ENCODE measurements at places on chromosomes 1 and 21.

GRCh38 chr1:19735440-19736127 lies 64.1 kb downstream of the TMCO4 start:
- peak; percentile 48 for DNase-seq

DNA sequence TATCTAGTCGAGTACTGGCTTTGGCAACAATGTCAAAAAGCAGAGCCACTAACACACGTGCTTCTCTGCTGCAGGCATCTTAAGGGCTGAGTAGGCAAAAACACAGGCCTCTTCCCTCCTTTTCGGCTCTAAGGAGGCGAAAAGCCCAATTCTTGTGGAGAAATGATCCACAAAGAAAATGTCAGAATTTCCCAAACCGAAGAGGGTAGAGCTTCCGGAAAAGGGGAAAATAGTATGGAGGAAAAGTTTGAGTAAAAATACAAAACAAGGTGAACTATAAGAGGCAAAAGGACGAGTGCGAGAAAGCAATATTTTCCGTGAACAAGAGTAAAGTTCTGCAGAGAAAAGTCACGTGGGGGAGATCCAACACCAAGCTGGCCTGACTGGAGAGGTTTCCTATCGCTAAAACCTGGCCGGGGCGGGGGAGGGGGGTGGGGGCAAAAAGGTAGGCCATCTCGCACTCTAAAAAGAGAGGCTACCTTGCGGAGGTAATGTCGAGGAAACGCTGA lies 551 bp downstream of the ZRANB2 start:
- DNase-seq = no peak

DNA sequence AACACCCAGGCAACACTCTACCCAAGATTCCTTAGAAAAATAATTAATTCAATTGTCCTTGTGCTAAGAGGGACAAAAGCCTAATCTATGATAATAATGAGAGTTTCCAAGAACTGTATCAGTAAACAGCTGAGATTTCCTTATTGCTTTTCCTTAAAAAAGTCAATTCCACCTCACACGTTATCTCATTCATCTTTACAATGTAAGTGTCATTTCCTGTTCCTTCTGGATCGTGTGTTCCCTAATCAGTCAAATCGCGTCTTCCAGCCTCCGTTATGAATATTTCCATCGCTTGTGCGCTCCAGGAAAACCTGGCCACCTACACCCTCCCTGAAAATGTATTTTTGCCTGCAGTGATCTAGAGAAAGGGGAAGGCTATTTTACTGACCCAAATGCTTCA lies 23.9 kb upstream of the CLDN17 start:
- no peak for DNase-seq

DNA sequence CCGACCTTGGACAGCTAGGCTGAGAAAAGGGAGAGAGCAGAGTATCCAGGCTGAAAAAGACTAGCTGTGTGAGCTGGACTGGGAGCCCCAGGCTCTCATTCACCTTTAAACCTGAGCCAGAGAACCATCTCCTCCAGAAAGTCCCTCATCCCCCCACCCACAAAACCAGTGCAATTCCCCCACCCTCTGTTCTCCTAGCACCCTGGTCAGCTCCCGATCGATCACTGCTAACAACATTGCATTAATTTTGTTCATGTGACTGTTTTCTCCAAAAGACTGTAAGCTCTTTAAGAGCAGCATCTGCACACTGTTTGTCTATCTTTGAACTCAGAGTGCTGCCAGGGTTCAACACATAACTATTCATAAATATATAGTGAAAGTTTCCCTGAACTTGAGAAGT lies 67.1 kb upstream of the NFASC start:
- DNase-seq = no peak

DNA sequence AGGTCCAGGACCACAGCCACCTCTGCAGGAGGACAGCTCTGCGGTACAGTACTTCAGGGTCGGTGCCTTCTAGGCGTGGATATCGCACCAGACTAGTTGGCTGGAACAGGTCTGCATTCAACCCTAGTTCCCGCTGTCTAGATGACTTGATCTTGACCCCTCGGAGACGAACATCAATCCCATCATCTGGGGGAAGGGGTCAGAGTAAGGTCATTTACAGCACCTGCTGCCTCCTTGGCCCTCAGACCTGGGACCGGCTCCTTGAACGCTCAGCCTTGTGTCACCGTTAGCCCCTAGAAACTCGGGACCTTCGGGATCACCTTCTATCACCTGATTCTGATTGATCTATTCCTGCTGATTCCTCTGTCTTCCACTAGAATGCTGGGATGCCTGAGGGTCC lies 2.6 kb downstream of the HECTD3 start:
- no peak for DNase-seq

- DNase-seq = no peak
Observed at GRCh38 chr1:41533731-41534080, 49.2 kb upstream of the EDN2 start.

DNA sequence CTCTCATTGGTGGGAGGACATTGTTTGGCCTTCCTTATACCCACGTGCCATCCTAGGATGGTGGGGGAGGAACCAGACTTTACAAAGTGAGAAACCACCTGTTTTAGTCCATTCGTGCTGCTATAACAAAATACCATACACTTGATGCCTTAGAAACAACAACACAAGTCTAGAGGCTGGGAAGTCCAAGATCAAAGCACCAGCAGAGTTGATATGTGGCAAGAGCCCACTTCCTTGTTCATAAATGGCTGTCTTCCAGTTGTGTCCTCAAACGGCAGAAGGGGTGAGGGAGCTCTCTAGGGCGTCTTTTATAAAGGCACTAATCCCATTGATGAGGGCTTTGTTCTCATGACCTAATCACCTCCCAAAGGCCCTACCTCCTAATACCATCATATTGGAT lies 31.1 kb downstream of the CAPN8 start:
- no peak for DNase-seq

DNA sequence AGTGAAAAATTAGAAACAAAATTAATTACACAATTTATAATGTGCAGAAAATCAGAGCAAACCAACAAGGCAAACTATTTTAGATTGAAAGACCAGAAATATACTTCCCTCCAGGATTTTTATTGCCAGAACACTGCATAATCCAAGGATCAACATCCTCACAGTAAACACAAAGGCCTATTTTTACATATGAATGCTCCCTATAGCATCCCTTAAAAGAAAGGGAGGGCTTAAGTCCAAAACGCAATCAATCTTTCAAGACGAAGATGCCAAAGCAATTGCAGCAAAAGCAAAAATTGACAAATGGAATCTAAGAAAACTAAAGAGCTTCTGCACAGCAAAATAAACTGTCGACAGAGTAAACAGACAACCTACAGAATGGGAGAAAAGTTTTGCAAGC lies 18.6 kb upstream of the CHIA start:
- no peak for DNase-seq

DNA sequence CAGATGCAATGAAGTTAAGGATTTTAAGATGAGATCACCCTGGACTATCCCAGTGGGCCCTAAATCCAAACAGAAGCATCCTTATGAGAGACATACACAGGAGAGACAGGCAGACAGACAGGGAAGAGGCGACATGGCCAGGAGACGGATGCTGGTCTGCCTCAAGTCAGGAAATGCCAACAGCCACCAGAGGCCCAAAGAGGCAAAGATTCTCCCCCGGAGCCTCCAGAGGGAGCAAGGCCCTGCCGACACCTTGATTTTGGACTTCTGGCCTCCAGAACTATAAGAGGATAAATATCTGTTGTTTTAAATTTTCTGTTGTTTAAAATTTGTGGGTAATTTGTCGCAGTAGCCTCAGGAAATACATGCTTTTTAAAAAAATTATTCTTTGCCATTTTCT lies 116.4 kb downstream of the GLIS1 start:
- no peak for DNase-seq

GRCh38 chr1:60090655-60091054 lies 17.1 kb upstream of the C1orf87 start:
- no peak for DNase-seq

GRCh38 chr21:18002393-18002792 lies 183.2 kb upstream of the C21orf91 start:
- no peak for DNase-seq

- peak; percentile 80 for DNase-seq
Observed at GRCh38 chr1:6025269-6026094, 20.2 kb upstream of the KCNAB2 start.

GRCh38 chr1:63448731-63449246 lies 74.2 kb downstream of the ITGB3BP start:
- DNase-seq = no peak

GRCh38 chr1:245856944-245857531 lies 650.0 kb downstream of the SMYD3 start:
- DNase-seq = no peak

- DNase-seq = no peak
Observed at GRCh38 chr1:15198684-15199083, 45.1 kb downstream of the TMEM51 start.

DNA sequence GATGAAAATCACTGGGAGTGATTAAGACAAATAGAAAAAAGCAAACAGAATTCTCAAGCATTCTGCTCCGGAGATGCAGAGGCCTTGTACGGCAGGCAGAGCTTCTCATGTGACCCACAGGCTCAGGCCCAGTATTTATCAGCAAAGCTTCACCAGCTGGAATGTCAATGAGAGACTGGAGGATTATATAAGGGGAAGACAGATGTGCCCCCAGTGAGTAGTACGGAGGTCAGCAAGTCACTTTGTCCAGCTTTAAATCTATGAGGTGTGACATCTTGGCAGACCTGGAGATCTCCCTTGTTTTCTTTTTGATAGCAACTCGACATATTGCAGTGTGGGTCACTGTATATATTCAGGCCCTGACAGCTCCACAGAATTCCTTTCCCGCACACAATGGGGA lies 106.8 kb downstream of the HHIPL2 start:
- DNase-seq = no peak

GRCh38 chr1:55337801-55338447 lies 122.8 kb upstream of the USP24 start:
- no peak for DNase-seq

GRCh38 chr1:23838401-23838866 lies 13.2 kb upstream of the HMGCL start:
- peak; percentile 7 for DNase-seq

DNA sequence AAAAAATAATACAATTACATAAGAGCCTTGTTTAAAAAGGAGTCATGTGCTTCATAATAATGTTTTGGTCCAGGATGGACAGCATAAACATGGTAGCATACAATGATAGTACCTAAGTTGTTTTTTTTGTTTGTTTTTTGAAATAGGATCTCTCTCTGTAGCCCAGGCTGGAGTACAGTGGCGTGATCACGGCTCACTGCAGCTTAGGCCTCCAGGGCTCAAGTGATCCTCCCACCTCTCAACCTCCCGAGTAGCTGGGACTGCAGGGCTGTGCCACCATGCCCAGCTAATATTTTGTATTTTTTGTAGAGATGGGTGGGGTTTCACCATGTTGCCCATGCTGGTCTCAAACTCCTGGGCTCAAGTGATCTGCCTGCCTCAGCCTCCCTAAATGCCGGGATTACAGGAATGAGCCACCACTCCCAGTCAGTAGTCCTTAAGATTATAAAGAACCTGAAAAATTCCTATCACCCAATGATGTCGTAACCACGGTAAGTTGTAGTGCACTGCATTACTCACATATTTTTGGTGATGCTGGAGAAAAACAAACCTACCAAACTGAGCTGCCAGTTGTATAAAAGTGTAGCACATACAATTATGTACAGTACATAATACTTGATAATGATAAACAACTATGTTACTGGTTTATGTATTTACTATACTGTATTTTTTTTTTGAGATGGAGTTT lies 22.4 kb upstream of the RCOR3 start:
- no peak for DNase-seq

GRCh38 chr1:45952072-45952471 lies 148.7 kb downstream of the MAST2 start:
- DNase-seq = no peak

DNA sequence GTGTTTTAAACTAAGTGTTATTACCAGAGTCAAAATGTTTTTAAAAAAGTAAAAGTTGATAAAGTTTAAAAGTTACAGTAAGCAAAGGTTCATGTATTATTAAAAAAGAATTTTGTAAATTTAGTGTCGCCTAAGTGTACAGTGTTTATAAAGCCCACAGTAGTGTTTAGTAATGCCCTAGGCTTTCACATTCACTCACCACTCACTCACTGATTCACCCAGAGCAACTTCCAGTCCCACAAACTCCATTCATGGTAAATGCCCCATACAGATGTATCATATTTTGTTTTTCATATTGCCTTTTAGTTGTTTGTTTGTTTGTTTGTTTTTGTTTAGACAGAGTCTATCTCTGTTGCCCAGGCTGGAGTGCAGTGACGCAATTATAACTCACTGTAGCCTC lies 353.8 kb upstream of the PTBP2 start:
- DNase-seq = no peak

- no peak for DNase-seq
Observed at GRCh38 chr1:40606978-40607377, 58.5 kb downstream of the RIMS3 start.

All from occipital lobe (tissue), 3 donors.